Dermis blood vessel endothelial cell (primary cell): ENCODE measurements at places on chromosomes 1 and 21. TPM values are rescaled to one million over a fixed set of nuclear protein-coding genes. Genes with fewer than 3 reads are reported as not detected.

GRCh38 chr1:71001624-71002023 lies 46.0 kb downstream of the PTGER3 start:
- no peak for DNase-seq

DNA sequence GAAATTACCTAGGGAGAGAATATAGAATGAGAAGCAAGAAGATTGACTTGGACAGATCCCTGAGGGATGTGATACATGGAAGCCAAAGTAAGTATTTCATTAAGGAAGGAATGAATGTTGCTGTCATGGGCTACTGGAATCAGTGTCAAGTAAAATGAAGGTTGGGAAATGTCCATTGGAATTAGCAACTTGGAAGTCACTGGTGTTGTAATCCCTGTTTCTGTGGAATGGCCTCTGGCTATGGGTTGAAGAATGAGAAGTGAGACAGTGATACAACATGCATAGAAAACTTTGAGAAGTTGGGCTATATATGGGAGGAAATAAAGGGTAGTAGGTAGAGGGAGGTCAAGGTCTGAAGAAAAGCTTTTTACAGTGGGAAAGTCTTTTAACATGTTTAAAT lies 54.7 kb downstream of the CCDC18 start:
- DNase-seq = no peak

DNA sequence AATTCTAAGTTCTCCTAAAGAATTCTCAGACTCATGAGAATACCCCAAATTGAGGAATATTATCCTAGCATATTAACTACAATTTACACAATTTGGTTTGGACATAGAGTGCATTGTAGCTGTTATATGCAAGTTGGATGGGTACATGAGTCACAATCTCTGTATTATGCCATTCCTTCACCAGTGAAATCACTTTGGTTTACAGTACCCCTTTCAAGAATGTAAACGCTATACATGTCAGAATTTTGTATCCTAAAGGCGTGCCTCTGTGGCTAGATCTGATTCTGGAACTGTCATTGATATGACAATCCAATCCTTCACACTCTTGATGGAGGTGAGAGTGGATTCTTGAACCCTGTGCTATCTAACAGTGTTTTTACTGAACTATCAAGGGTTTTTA lies 6.7 kb upstream of the IL10RB start:
- no peak for DNase-seq

DNA sequence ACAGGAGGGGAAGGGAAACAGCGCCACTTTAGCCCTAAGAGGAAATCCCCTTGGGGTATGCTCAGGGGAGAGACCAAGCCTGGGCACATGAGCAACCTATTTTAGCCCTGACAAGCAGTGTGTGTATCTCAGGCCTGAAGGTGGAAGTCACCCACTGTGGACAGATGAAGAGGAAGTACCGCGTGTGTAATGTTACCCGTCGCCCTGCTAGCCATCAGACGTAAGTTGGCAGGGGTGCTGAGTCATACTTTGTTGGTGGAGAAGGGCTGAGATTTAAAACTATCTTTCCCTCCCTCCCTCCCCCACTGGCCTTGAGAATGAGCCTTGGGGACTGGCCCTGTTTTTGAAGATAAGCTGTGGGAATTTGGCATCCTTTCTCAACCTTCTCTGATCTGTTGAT lies 11.2 kb downstream of the AGO1 start:
- no peak for DNase-seq

GRCh38 chr1:160951443-160952128 lies 3.0 kb downstream of the ITLN2 start:
- DNase-seq = peak; percentile 69

DNA sequence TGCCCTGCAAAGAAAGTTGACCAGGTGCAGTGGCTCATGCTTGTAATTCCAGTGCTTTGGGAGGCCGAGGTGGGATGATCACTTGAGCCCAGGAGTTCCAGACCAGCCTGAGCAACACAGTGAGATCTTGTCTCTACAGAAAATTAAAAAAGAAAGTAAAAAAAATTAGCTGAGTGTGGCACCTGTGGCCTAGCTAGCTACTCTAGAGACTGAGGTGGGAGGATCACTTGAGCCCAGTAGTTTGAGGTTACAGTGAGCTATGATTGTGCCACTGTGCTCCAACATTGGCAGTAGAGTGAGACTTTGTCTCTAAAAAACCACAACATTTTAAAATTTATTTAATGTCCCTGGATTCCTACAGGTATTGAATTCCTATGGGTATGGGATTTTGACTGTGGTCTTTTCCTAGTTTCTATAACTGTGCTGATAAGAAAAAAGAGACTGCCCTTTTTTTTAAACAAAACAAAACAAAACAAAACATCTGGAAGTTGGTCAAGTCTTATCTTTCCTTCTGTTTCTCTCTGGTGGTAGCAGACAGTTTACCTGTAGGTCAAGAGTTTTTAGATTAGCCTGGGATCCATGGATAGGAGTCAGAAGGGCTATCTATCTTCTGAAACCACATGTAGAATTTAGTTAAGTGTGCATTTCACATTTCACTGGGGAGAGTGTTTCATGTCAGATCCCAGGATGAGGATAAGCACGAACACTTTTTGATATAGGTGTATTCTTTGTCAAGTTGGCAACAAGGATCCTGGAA lies 18.8 kb downstream of the UCK2 start:
- no peak for DNase-seq

Gene SLC44A3
- 2.9 and 3.0 TPM in 2 replicates for total RNA-seq
